Activated CD8-positive, alpha-beta memory T cell treated with anti-CD3 and anti-CD28 coated beads for 4 hours (primary cell): ENCODE measurements at places on chromosomes 4 and X.

DNA sequence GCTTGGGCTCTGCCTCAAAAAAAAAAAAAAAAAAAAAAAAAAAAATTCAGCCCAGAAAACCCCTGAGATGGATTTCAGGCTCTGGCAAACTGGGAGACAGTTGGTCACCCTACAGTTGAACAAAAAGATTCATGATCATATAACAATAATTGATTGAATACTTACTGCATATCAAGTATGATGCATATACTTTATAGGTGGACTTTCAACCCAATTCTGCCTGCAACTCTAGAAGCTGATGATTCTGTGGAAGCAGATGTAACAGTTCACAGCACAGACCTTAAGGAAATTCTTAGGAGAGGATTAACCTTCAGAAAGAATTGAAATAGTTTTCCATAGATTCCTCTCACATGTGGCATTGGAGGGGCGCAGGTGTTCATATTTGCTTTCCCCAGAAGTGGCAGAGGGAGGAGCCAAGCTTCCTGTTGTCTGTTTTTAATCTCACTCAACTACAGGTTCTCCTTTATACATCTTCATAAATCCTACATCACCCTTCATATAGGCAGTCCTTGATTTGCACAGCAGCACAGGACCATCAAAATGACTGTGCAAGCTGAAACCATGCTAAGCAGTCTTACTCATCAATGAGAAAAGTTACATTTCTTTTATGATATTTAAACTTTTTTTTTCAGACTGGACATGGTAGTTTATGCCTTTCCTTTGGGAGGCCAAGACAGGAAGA lies 149.4 kb upstream of the KLF3 start:
- no peak for DNase-seq

GRCh38 chr4:38710053-38710452 lies 46.1 kb downstream of the KLF3 start:
- DNase-seq = no peak

DNA sequence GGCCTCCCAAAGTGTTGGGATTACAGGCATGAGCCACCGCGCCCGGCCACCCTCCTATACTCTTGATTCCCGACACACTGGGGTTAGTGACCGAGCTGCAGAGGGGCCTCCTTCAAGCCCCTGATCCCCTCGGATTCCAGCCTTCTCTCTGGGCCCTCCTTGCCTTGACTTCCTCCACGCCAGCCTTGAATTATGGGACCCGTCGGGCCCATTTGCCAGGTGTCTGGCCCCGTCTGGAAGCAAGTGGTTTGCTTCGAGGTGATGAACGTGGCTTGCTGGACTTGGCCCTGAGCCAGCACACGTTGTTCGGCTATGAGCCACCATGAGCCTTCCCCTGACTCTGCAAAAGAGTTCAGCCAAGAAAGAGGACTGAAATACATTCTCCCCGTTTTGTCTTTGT lies 37.4 kb upstream of the GRPEL1 start:
- DNase-seq = no peak

DNA sequence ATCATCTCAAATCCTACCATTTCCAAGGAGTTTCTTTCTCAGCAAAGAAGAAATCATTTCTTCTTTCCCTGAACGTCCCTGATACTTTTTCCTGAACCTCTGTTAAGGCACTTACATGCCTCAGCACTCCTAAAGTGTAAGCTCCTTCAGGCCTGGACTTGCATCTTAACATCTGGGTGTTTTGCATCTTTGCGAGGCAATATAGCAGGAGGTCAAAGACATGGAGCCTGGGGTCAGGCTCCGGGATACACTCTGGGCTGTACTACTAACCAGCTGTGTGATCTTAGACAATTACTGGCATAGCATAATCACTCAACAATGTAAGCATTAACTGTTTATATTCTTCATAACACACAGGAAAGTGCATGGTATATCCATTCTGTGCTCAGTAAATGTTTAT lies 275.5 kb upstream of the BOD1L1 start:
- DNase-seq = no peak

DNA sequence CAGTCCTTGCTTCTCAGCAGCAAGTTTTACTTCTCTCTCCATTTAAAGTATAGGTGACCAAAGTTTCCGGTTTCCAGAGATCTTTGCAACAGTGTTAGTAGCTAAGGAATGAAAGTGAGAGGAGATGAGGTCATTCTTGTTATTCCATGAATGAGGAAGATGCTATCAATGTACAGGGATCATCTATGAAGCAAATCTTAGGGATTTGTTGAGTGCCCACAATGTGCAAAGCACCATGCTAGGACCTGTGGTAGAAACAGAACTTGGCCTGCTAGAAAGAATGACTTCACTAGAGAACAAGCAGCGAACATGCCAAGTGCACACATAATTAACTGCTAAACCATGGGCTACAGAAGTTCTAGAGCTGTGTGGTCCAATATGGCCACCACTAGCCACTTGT lies 112.5 kb downstream of the MID1 start:
- no peak for DNase-seq

DNA sequence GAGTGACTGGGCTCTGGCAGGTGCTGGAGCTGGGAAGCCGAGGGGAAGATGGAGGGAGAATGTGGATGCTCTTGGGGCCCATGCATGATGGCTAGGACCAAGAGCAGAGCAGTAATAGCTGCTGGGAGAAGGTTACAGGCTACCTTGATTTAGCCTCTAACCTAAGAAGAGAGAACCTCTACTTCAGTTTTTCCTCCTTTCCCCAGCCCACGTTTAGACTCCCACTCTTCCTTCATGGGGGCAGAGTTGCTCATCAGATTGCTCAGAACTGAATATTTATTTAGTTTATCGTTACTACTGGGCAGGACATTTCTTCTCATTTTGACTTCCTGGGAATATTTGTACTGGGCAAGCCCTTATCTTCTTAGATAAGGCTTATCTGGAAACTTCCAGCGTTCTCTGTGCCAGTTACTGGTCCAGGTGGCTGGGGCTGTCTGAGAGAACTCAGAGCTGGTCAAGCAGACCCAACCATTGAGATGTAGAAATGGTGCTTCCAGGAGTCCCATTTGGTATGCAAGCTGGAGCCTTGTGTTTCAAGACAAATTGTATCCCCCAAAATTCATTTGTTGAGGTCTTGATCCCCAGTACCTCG lies 442.9 kb upstream of the BOD1L1 start:
- DNase-seq = no peak

GRCh38 chr4:119733431-119733830 lies 104.8 kb upstream of the PDE5A start:
- no peak for DNase-seq

- DNase-seq = no peak
Observed at GRCh38 chrX:24113181-24113580, 36.3 kb upstream of the ZFX start.

- DNase-seq = no peak
Observed at GRCh38 chrX:139844884-139845283, 88.0 kb downstream of the ATP11C start.

DNA sequence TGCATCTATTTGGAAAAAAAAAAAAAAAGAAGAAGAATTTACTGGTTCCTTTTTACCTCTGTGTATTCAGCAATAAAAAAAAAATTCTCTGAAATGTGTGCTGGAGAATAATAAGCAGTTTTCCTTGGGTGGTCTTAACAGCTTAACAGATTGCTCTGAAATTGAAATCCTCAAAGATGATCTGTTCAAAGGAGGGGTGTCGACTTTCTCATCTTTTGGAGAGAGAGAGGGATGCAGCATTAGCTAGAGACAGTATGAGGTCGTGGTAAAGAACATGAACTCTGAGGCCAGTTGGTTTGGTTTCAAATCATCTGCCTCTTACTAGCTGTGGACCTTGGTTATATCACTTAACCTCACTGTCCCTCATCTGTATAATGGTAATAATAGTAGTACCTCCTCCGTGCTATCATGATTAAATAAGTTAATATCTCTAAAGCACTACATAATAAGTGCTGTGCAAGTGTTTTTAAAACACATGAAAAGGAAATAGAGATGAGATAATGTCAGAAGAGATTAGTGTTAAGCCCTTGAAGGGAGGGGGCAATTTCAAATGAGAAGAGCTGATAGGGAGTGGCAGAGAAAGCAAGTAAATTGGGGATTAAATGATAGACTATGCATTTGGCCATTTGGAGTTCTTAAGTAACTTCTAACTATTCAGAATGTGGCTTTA lies 109.9 kb upstream of the LIMCH1 start:
- no peak for DNase-seq

DNA sequence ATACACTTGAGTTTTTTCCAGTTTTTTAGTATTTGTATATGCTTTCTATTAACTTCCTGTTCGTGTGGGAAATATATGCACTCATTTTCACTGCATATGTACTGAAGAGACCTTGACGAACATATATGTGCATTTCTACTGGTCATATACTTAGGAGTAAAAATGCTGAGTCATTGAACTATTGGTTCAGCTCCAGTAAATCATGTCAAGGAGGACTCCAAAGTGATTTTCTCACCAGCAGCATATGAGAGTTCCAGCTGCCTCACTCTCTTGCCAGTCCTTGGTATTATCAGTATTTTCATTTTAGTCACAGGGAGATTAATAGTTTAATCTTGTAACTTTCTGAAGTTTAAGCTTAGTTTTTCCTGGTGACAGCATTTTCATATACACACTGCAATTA lies 2750.2 kb downstream of the ARAP2 start:
- no peak for DNase-seq

- DNase-seq = no peak
Observed at GRCh38 chr4:118033148-118034052, 886 bp upstream of the NDST3 start.

- DNase-seq = no peak
Observed at GRCh38 chr4:46417848-46418247, 27.9 kb upstream of the GABRA2 start.

DNA sequence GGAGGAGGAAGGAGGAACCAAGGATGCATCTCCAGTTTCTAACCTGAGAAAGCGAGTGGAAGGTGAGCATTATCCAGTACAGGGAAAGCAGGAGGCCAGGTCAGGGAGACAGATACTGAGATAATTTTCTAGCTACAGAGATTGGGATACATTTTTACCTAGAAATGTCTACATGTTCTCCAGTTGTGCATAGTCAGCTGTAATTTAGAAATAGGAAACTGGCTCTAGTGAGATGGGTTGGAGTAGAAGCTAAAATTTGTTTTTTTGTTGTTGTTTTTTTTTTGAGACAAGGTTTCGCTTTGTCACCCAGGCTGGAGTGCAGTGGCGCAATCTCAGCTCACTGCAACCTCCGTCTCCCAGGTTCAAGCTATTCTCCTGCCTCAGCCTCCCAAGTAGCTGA lies 71.3 kb downstream of the FNIP2 start:
- DNase-seq = no peak

DNA sequence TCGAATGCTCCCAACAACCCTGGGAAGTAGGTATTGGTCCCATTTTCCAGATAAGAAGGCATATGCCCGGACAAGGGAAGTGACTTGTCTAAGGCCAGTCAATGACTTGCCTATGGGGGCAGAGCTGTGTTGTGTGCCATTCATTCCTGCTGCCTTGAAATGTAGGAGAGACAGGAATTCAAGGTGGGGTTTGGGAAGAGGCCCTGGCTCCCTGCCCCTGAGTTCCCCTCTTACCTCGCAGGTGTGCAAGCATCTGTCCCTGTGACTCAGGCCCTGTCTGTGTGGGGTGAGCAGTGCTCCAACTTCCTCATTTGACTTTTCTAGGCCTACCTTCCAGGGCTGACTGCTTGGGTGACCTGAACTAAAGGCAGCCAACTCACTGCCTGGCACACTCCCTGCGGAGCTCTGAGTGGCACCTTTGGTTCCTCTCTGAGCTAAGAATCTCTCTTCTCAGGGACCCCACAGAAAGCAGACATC lies 5.1 kb downstream of the EFNB1 start:
- no peak for DNase-seq

DNA sequence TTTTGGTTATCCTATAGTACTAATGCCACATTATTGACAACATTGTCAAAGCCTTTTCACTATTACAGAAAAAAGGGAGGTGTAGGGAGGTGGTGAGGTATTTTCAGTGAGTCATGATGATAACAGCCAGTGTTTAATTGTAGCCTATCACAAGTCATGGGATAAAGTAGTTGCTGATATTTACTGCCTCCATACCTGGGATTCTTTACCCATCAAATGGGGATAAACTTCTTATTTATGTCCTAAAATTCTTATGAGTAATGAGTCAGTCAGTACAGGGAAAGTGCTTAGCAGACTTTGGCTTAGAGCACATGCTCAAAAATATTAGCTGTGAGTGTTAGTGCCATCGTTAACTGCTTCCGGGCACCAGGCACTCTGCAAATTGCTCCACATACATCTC lies 25.7 kb downstream of the ADGRG2 start:
- no peak for DNase-seq
